ENCODE measurements at places on chromosomes 13 and 19. TPM values are rescaled to one million over a fixed set of nuclear protein-coding genes. Genes with fewer than 3 reads are reported as not detected.

ADPRHL1 gene
- total RNA-seq: 1.2 TPM

EBI3 gene
- total RNA-seq: 28.1 TPM

PROZ gene
- not detected for total RNA-seq

ITGBL1 gene
- not detected for total RNA-seq

CDC16 gene
- 79.1 TPM for total RNA-seq

C13orf42 gene
- total RNA-seq: not detected

PSG1 gene
- total RNA-seq: not detected

C19orf38 gene
- total RNA-seq: 5.7 TPM

TJP3 gene
- total RNA-seq: 1.3 TPM

CATSPERD gene
- not detected for total RNA-seq

ONECUT3 gene
- not detected for total RNA-seq

ODAD3 gene
- total RNA-seq: not detected

CEACAM8 gene
- not detected for total RNA-seq

GIPR gene
- 4.2 TPM for total RNA-seq

GARIN5A gene
- total RNA-seq: 0.37 TPM

KPTN gene
- total RNA-seq: 13.8 TPM

GRIK5 gene
- total RNA-seq: 4.6 TPM

ZNF285 gene
- total RNA-seq: not detected

MIR17HG gene
- total RNA-seq: 14.6 TPM

SYCN gene
- not detected for total RNA-seq

RB1 gene
- 33.1 TPM for total RNA-seq

CNMD gene
- not detected for total RNA-seq

TNFSF9 gene
- total RNA-seq: 5.8 TPM

GPR183 gene
- total RNA-seq: 14.5 TPM

GADD45B gene
- total RNA-seq: 85.8 TPM

OR10H1 gene
- total RNA-seq: not detected
